ENCODE measurements at places on chromosomes 3 and 15.

DNA sequence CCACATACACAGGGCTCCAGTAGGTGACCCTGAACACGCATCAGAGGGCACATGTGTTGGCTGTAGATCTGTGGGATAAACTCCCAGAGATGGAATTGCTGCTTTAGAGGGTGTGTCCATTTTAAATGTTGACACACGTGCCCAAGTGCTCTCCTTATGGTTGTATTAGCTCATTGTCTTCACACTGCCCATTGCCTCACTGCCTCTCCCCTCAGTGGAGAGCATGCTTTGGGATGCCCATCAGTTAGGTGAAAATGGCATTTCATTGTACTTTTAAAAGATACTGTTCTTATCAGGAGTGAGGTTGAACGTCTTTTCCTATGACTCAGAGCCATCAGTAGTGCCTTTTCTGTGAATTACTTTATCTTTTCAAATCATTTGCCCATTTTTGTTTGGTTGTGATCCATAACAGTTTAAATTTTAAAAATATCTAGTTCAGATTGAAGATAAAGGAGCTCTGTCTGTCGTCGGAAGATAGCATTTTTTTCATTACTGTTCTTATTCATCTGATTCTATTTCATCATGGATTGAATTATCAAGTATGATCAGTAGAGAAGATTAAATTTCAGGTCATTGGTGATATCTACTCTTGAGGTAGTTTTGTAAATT lies 120.7 kb downstream of the CHDH start:
- DNase-seq: no peak

- peak; percentile 46 for DNase-seq
Measured at GRCh38 chr15:100918690-100919480, at the start of gene LRRK1. Gene LRRK1, plus strand, starts transcription at chr15:100919357. Its CDS starts 5,276 bp downstream, at chr15:100924633.

GRCh38 chr15:82647045-82647834 lies at the start of gene CPEB1:
Gene CPEB1, minus strand, starts transcription at chr15:82647363. Its CDS starts 18,904 bp downstream, at chr15:82628459.
- DNase-seq: no peak

GRCh38 chr15:83657549-83657948 lies 3.6 kb downstream of the ADAMTSL3 start:
- no peak for DNase-seq

DNA sequence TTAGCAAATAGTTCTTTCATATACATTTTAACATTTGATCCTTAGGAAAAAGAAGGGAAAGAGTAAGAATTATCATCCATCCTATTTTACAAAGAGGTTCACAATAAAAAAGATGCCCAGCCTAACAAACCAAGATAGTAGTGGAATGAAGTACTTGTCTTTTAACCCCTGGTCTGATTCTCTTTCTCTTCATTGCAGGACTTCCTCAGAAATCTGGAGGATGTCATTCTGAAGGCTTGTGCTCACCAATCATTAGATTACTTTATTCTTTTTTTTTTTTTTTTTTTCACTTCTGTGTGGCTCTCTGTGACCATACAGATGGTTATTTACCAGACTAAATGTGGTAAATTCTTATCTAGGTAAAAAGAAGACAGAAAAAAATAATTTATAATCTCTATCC lies 7.0 kb downstream of the HDGFL3 start:
- no peak for DNase-seq
